ENCODE measurements at places on chromosomes 4 and X.
A peak's percentile ranks its signal among the peaks of the same experiment; 100 is the strongest.

DNA sequence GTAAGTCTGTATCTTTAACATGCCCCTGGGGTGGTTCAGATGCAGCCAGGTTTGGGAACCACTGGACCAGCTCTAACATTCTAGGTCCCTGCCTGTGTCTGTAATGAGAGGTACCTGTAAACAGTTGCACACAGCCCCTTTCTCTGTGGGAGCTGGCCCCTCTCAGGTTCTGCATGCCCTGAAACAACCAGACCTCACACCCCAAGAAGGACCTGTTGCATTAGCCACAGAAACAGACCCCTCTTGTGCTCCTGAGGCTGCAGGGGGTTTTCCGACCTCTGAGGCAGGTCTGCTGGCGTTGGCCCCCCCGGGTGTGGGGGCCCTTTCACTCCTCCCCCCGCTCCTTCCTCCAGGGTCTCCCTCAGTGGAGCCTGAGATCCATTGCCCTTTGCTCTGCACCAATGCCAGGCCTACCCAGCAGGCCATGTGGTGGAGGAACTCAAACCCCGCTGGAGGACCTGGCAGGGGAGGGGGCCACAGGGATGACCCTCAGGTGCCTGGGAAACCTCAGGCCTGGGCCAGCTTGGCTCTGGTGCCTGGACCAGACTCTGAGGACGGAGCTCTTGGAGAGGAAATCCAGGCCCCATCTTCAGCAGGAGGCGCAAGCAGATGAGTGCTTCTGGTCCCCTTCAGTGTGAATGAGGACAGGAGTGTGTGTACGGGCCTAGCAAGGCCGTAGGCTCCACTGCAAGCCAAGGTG lies 61.4 kb upstream of the PJA1 start:
- DNase-seq = no peak

- DNase-seq = no peak
Observed at GRCh38 chr4:37864786-37865185, 26.1 kb upstream of the TBC1D1 start.

DNA sequence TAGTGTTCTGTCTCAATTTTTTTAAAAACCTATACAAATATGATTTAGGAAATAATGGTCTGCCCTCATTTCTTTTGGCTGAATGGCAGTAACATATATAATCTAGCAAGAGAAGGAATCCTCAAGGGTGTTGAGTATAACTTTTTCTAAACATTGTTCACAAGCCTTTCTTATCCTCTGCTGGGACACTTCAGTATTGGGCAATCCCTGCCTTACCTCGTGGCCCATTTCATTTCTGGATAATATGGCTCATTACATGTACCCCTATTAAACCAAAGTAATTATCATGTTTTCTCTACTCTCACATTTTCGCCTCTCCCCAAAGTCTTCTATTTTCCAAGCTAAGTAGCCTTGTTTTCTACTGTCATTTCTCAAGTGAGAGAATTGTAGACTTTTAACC lies 110.8 kb upstream of the STIM2 start:
- no peak for DNase-seq

GRCh38 chrX:132774010-132774714 lies 184.3 kb downstream of the HS6ST2 start:
- DNase-seq = no peak

DNA sequence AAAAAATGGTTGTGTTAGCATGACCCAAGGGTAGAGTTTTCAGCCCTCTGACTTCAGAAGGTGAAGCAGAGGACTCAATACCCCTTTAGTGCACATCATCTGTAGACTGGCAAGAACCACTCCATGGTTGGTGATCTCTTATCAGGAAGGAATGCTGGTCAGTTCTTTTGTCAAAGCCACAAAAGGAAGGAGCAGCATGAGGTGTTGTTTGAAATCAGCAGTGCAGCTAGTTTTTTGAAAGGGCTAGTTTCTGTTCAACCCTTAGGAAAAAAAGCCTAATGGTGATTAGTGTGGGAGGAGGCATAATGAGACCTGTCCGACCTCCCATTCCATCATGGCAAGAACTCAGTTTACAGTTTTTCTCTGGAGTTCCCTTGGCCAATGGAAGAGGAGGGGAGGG lies 362.0 kb upstream of the CT83 start:
- no peak for DNase-seq

DNA sequence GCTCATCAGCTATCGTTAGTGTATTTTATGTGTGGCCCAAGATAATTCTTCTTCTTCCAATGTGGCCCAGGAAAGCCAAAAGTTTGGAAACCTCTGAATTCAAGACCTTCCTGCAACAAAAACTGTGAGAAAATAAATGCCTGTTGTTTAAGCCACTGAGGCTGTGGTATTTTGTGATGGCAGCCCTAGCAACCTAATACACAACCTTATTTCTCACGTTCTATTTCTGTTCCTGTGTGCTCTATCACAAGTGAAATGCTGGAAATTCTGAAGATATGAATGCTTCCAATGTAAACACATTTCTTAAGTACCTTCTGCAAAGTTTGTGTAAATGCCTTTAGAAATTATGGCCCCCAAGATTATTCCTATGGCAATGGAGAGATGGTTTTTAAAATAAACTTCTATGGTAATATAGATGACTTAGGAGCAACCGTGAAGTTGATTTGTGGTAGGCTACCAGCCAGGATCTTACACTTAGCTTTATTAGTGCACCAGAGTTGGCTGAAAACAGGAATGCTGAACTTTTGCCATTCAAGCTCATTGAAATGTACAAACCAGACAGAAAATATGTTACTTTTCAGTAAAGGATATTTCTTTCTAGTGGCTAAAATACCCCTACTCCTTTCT lies 148.0 kb downstream of the USP46 start:
- no peak for DNase-seq

GRCh38 chr4:172652369-172652768 lies 516.2 kb upstream of the GALNT7 start:
- DNase-seq = no peak

DNA sequence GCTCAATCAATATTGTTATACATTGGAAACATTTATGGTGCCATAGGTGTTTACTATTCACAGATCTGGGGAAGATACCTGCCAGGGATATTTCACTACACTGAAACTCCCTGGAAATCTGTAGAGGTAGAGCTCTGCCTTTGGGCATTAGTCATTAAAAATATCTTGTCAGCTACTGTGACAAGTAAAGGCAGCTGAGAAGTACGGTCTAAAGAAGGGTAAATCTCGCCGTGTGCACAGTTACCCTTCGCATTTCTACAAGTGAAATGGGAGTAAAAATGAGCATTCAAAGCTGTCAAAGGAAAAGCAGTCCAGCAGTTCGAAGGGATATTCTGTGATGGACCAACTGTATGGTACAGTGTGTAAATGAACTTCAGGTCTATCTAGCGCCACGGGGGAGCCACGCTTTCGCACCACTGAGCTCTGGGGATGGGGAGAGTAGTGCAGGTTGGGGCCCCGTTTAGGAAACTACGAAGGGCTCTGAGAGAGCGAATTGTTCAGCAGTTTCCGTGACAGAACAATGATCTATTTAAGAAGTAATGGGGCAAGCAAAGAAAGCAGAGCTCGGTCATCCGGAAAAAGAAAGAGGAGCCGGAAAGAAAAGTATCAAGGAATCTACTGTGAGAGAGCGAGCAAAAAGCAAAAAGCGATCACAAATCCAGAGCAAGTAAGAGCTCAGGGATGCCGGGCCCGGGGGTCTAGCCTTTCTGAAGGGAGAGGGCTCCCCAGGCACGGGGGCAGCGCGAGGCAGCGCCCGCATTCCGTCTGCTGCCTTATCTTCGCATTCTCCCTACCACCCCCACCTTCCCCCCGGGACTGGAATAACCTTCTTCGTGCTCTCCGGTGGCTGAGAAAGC lies 646 bp downstream of the TIGD4 start:
- DNase-seq = no peak

DNA sequence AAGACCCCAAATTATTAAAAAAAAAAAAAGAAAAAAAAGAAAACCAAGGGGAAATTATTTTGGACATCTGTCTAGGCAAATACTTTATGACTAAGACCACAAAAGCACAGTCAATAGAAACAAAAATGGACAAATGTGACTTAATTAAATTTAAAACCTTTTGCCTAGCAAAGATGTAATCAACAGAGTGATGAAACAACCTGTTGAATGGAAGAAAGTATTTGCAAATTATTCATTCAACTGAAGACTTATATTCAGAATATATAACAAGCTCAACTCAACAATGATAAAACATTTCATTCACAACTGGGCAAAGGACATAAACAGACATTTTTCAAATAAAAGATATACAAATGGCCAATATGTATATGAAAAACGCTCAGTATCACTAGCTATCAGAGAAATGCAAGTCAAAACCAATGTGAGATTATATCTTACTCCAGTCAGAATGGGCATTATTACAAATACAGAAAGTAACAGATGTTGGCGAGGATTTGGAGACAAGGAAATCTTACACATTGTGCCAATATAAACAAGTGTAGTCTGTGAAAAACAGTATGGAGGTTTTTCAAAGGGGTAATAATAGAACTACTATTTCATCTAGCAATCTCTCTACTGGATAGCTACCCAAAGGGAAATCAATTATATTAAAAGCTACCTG lies 67.1 kb downstream of the FAAH2 start:
- no peak for DNase-seq

- DNase-seq = no peak
Observed at GRCh38 chr4:174053895-174054294, 229.6 kb downstream of the FBXO8 start.

- no peak for DNase-seq
Observed at GRCh38 chr4:150348079-150348478, 233.9 kb upstream of the MAB21L2 start.

GRCh38 chr4:168955674-168956073 lies 54.4 kb downstream of the CBR4 start:
- DNase-seq = no peak

GRCh38 chr4:73948990-73949706 lies 32.7 kb downstream of the PF4 start:
- no peak for DNase-seq

DNA sequence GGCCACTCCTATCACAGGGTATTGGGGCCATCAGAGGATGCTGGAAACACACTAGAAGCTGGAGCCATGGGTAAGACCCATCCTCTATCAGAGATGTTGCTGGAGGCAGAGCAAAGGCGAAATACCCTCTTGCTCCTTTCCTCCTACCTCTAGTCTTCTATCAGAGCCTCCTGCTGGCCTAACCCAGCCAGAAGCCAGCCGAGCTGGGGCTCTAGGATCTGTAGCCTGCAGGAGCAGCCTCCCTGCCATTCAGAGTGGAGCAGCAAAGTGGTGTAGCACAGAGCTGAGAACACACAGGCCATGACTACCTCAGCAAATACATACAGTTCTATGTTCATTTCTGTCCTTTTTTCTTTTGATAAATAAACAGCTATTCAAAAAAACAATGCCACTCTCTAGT lies 35.7 kb downstream of the GATB start:
- peak; percentile 44 for DNase-seq

- DNase-seq = peak; percentile 66
Observed at GRCh38 chr4:89067417-89067816, 10.4 kb upstream of the FAM13A start.
